ENCODE measurements at places on chromosomes 4 and X.
A peak's percentile ranks its signal among the peaks of the same experiment; 100 is the strongest.

DNA sequence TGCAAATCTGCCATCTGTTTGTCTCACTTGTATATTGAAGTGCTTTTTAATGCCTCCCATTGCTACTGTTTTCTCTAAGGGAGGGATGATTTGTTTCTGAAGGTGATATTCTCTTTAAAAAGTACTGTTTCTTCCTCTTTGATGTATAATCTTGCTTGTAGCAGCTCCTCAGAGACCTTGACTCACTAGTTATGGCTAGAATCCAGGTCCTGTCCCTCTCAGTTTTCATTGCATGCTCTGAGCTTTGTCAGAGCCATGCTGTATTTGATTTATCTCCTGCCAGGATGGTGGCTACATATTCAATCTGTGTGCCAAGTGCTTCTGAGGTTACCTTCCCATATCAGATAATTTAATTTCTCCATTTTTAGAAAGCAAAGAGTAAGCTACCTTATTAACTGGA is 56.0 kb downstream of the GLUD2 start:
- H3K27me3 ChIP-seq = no peaks in the 10 kb centered on the region
- H3K36me3 ChIP-seq = no peaks in the 10 kb centered on the region
- no peak overlapping the region for H3K4me3 ChIP-seq
- H3K4me1 ChIP-seq = no peaks in the 10 kb centered on the region
- no peak overlapping the region for H3K27ac ChIP-seq
- DNase-seq = no peak

GRCh38 chrX:45623266-45623665 is 422.6 kb upstream of the DIPK2B start:
- H3K36me3 ChIP-seq = no peaks in the 10 kb centered on the region
- DNase-seq = peak; percentile 83
- H3K4me1 ChIP-seq = peaks cover 59% of the 10 kb centered on the region
- no peaks in the 10 kb centered on the region for H3K27me3 ChIP-seq

DNA sequence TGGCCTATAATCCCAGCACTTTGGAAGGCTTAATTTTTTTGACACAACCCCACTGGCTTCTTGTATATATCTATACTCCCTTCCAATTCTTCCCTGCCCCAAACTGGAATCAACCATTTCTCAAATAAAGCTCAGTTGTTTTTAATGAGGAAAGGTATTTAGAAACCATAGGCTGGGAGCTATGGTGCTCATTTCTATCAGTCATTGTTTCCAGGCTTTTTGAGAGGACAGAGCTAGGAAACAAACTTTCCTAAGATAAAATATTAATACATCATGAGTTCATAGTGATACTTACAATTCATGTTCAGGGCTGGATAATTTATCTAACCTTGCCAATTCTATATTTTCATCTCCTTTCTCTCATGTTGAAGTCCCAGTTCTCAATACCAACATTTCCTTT is 50.3 kb downstream of the BCOR start:
- H3K27ac ChIP-seq = no peak overlapping the region
- H3K27me3 ChIP-seq = no peaks in the 10 kb centered on the region
- H3K4me3 ChIP-seq = no peak overlapping the region
- peaks cover 20% of the 10 kb centered on the region for H3K36me3 ChIP-seq
- no peaks in the 10 kb centered on the region for H3K4me1 ChIP-seq

- H3K27me3 ChIP-seq = no peaks in the 10 kb centered on the region
- no peak overlapping the region for H3K27ac ChIP-seq
- H3K4me3 ChIP-seq = peak overlapping the region; percentile 77
- DNase-seq = peak; percentile 14
- H3K36me3 ChIP-seq = no peaks in the 10 kb centered on the region
Observed at GRCh38 chrX:106725931-106726330, 570 bp upstream of the RNF128 start.

- no peak overlapping the region for H3K4me3 ChIP-seq
- no peaks in the 10 kb centered on the region for H3K4me1 ChIP-seq
- no peak for DNase-seq
- H3K27me3 ChIP-seq = peaks cover 93% of the 10 kb centered on the region
Observed at GRCh38 chr4:56657128-56657527, 24.0 kb downstream of the HOPX start.

- no peaks in the 10 kb centered on the region for H3K4me1 ChIP-seq
- no peak overlapping the region for H3K4me3 ChIP-seq
- H3K36me3 ChIP-seq = no peaks in the 10 kb centered on the region
- no peak for DNase-seq
- no peaks in the 10 kb centered on the region for H3K27me3 ChIP-seq
Observed at GRCh38 chr4:9716093-9716492, 65.3 kb upstream of the DRD5 start.

- peaks cover 33% of the 10 kb centered on the region for H3K36me3 ChIP-seq
- H3K4me3 ChIP-seq = no peak overlapping the region
- DNase-seq = peak; percentile 40
- H3K27ac ChIP-seq = no peak overlapping the region
Observed at GRCh38 chr4:102598086-102598761, 97.1 kb downstream of the NFKB1 start.

Measured in GM23248 (cell line).